ENCODE measurements at places on chromosomes 4 and X.

- DNase-seq, result no peak
Measured at GRCh38 chr4:107635735-107636134, 84.3 kb downstream of the PAPSS1 start.

DNA sequence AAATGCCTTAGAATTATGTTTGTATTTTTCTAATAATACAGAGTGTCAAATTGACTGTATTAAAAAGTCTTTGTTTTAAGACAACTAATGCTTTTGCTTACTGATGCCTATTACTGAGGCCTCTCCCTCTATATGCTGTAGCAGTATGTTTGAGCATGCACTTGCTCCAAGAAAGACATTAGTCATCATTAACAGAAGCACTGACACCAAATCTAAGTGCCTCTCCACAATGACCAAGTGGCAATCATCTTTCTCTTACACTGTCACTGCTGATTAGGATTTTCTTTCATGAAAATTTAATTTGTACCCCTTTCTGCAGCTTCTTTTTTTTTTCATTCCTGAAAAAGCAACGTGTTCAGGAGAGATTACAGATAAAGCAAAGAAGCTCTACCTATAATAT is 11.1 kb upstream of the MAB21L2 start:
- no peak for DNase-seq

- no peak for DNase-seq
Measured at GRCh38 chr4:151031831-151032605, 16.9 kb upstream of the LRBA start.

DNA sequence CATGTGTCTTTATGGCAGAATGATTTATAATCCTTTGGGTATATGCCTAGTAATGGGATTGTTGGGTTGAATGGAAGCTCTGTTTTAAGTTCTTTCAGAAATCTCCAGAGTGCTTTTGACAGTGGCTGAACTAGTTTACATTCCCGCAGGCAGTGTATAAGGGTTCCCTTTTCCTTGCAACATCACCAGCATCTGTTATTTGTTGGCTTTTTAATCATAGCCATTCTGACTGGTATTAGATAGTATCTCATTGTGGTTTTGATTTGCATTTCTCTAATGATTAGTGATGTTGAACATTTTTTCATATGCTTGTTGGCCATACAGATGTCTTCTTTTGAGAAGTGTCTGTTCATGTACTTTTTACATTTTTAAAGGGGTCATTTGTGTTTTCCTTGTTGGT is 129.8 kb downstream of the TBCK start:
- DNase-seq, result no peak

GRCh38 chrX:119760026-119760877 is 1.9 kb downstream of the SOWAHD start:
- DNase-seq, result no peak

DNA sequence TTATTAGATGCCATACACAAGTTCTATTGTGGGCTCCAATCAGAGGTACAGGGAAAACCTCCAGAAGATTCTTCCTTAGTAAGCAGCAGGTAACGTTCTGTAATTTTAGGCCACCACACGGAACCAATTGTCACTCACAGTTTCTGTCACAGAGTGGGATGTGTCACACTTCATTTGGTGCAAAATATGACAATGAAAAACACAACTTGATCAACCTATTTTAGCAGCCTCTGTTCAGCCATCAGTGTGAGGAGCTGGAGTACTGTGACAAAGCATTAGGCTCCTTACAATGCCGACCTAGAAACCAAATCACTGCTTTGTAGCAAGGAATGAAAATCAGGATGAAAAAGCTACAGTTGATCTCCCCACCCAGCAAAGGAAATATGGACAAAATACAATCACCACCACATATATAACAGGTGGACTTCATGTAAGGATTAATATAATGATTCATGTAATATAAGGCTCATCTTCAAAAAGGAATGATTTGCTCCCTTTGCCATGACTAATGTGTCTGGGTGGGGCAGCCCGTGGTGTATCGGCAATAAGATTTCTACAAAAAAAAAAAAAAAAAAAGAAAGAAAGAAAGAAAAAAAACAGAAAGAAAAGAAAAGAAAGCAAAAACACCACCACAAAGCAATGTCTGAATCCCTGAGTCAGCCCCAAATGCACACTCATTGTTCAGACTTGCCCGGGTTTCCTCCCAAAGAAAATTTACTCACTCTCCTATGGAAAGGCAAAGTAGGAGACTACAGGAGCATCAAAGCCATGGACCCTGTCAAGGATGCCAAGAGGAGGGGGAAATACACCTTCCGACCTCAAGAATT is 36.0 kb downstream of the SLC9A7 start:
- no peak for DNase-seq

GRCh38 chr4:45241976-45242375 is 515.6 kb upstream of the GNPDA2 start:
- DNase-seq, result no peak

DNA sequence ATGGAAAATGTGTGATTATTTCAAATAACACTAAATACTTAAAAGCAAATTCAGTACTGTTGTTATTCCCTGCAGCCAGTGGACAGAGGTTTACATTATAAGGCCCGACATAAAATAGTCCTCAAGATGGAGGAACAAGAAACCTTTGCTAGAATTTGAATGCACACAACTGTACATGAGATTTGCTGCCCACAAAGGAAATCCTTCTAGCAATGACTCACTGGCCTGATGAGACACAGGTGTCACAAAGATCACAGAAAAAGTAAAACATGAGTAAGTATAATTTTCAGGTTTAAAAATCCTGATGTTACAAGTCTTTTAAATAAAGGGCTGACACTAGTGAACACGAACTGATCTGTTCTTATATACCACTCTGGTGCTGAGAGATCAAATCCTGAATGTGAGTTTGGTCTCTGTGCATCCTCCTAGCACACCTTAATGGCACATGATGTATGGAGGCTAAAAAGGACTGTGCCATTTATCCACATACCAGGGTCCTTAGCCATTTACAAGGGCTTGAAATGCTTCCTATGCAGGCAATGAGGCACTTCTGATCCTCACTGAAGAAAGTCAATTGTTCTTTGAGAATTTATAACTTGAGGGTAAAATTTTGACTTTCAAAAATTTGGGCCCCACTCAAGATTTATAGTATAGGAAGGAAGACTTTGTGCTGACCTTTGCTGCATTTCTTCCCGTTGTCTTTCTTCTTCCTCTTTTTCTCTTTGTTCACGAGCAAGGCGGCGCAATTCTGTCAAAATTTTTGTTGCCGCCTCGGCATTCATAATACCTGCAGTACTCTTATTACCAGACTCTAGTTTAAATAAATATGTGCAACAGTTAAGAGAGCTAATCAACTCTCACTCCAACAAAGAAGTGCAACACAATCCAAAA is 23.0 kb downstream of the MAP7D3 start:
- no peak for DNase-seq

DNA sequence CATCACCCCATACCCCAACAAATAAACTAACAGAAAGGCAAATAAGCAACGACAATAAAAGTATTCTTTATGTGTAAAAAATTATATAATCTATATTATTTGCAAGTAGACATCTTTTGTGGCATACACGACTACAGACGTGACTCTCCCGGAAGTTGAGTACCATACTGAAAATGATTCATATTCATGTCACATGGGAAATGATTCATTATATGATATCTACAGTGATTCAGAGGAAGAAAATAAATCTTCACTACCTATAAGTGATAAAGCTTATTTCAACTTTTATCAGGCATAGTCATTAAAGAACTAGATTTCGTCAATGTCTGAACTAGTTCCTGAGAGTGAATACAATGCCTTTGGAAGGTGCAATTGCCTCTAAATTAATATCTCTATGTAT is 4.6 kb upstream of the ANTXR2 start:
- no peak for DNase-seq

DNA sequence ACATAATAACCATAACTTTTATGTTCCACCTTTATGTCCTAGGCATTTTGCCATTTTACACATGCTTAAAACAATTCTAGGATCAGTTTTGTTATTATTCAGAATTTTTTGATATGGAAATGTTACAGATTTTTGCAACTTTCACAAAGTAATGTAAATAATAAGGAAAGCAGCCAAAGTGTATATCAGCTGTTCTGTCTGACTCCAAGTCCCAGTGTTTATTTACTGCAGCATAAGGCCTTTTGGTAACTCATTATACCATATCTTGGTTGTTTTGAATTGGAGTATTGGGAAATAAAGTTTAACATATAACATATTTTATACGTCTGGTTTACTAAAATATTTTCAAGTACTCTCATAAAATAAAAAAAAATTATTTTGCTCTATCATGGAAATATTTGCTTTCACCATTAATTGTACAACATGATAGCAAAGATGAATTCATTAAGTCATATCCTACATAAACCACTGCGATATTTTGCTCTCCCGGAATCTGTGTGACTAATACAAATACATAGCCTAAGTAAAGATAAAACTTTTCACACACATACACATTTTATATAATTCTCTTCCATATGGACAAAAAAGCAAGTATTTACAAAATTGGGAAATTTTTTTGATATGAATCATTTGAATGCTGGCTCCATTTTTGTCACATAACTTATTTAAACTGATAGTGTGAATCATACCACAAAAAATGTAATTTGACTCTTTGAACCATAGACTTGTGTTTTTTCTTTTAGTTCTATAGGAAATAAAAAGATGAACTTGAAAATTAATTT is 399.0 kb downstream of the PABPC4L start:
- DNase-seq, result no peak

- DNase-seq, result no peak
Measured at GRCh38 chr4:35038079-35038805, 1206.1 kb downstream of the ARAP2 start.

- no peak for DNase-seq
Measured at GRCh38 chr4:187191676-187192075, 468.0 kb upstream of the FAT1 start.

GRCh38 chr4:110480746-110481271 is 4.9 kb downstream of the ENPEP start:
- no peak for DNase-seq
